ENCODE measurements at places on chromosomes 2 and 18.

GRCh38 chr2:30948130-30948529 lies 140.9 kb upstream of the CAPN13 start:
- no peak for DNase-seq

- no peak for DNase-seq
These were observed 200.1 kb downstream of the BCL11A start for GRCh38 chr2:60353406-60353800.

- no peak for DNase-seq
These were observed 392.7 kb upstream of the FANCL start for GRCh38 chr2:58633613-58634365.

- no peak for DNase-seq
These were observed 46.6 kb upstream of the EHBP1 start for GRCh38 chr2:62658891-62659290.
